ENCODE measurements at places on chromosomes 5 and 9. TPM values are rescaled to one million over a fixed set of nuclear protein-coding genes. Genes with fewer than 3 reads are reported as not detected.

The IFNA21 gene
- total RNA-seq, result not detected

The EMB gene
- 40.8 TPM for total RNA-seq

The ELOVL7 gene
- total RNA-seq, result 22.1 TPM

The PRUNE2 gene
- total RNA-seq, result under 0.01 TPM

The SPINK4 gene
- not detected for total RNA-seq

The RRAGA gene
- 41.6 TPM for total RNA-seq

The SPINK7 gene
- total RNA-seq, result 13.7 TPM

The MCIDAS gene
- 0.13 TPM for total RNA-seq

The UGT3A2 gene
- total RNA-seq, result not detected

All from bronchial epithelial cell (primary cell).